ENCODE measurements at places on chromosomes 4 and X.

DNA sequence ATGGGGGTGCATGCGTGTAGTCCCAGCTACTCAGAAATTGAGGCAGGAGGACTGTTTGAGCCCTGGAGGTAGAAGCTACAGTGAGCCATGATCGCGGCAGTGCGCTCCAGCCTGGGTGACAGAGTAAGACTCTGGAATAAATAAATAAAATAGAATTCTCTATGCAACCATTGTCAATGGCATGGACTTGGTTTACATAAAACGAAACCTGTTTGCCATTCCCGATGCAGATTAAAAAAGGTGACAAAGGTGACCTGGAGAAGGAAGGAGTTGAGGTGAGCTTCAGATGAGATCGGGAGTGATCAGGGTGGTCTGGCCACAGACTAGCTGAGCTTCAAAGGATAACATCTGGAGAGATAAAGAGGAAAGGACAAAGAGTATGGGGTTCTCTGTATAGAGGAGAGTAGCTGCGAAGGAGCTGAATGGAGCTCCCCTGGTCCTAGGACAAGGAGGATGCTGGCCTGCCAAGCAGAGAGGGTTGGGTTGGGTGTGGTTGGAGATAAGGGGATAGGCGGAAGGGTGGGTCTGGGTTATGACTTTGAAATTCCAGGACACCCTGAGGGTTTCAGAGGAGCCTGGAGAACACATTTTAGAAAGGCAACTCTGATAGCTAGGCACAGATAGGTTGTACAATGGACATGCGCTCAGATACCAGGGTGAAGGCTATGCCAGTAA lies 98.6 kb downstream of the RBM47 start:
- no peak for DNase-seq

GRCh38 chr4:10832806-10833628 lies 148.4 kb upstream of the CLNK start:
- no peak for DNase-seq

- no peak for DNase-seq
Observed at GRCh38 chr4:55673424-55673823, 37.3 kb upstream of the NMU start.

DNA sequence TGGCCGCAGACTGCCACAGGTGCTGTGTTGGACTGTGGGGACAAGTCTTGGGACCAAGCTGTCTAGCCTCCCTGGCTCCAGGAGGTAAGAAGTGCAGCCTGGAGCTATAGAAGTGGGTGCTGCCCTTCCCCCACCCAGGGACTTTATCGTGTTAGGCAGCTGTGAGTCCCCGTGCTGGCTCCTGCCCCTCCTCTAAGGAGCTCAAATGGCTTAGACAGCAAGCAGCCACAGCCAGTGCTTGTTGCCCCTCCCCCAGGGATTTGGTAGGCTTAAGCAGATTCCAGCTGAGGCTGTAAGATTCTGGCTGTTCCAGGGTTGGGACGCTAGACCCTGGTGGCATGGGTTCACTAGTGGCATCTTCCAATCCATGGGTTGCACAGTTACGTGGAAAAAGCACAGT lies 979.4 kb upstream of the PCDH10 start:
- DNase-seq: no peak

DNA sequence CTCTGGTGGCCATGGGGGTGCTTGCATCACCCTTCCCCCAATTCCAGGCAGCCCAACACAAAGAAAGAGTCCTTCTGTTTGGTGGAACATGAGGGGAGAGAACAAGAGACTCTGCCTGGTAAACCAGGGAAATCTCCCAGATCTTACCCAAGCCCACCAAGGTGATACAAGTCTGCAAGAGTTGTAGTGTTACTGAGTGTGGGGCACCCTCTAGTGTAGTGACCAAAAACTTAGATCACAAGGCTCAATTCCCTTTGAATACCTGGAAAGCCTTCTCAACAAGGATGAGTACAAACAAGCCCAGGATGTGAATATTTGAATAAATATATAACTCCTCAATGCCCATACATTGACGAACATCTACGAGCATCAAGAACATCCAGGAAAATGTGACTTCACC lies 64.7 kb downstream of the IL13RA2 start:
- no peak for DNase-seq

DNA sequence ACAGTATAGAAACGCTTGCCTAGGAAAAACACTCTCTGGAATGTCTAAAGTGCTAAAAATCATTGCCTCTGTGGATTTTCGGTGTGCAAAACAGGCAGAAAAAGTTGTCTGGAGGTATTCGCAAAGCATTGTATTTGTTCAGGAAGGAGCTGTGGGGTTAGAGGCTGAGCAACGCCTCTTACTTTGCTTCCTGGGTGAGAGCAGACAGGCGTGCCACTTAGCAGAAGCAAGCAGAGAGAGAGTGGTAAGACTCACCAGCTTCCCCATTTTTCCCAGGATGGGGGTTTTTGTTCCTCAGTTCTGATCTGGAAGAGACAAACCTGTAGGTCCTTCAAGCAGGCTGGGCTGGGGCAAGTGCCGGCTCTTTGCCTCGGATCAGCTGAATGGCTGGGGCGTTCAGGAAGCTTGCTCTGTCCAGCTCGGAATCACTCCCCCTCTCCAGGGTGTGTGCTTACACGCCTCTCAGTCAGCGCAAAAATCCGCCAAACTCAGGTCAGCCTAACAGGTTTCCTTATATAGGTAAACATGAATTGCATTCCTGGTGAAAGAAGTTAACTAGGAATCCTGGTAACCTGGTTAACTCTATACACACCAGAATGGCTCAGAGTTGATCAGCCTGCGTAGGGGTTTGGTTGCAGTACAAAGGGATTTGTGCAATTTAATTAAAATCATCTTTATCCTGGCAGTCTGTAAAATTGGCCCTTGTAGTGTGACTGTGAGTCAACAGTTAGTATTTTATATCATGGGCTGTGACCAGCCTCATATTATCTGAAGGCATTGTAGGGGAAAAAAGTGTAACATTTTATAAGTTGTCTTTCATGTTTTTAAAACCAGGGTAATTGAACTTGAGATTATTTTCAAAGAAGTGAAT lies 213.1 kb upstream of the MID1 start:
- no peak for DNase-seq

DNA sequence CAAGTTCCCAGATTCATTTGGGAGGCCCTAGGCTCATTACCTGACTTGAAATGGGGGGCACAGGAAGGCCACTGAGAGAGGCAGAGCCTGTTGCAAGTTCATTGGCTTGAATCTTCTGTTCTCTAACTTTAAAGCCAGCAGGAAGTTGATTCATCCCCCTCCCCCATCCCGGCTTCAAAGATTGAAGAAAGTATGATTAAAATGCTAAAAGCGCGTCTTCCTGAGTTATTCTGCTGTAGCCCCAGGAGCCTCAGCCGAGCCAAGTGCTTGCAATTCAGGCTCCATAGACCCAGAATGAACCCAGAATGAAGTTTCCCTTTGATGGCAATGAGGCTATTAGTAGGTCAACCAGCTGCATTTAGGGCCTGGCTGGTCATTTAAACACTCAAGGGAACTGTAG lies 14.7 kb downstream of the CHST7 start:
- no peak for DNase-seq

DNA sequence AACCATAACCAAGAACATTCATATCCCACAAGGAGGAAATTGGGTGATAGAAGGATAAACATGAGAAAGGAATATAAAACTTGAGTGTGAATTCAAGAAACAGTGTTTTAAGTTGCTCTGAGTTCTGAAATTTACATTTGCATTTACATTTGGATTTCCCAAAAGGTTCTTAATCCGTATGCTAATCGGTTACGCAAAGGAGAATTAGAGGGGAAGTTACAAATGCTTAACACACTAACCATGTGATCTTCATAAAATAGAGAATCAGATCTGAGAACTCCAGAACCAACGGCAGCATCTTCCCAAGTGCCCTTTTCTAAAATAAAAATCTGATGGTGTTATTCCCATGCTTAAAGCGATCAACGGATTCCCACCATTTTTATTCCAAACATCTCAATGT lies 48.0 kb downstream of the PROM1 start:
- no peak for DNase-seq

DNA sequence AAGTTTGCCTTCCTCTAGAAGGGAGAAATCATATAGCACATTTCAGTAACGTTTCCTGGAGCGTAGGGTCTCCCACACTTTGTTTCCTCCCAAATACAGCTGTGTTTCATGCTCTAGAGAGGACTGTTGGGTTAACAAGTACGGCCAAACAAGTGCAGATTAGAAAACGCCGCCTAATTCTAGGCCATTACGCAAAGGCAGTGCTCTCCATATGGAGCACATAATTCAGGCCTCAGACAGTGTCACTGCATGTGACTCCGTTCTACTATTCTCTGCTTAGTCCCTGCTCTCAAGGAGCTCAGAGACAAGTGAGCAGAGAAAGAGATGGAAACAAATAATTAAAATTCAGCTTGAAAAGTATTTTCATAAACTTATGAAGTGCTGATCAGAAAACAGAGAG lies 11.6 kb downstream of the ZNF827 start:
- no peak for DNase-seq

- no peak for DNase-seq
Observed at GRCh38 chrX:103754401-103754800, 22.2 kb upstream of the PLP1 start.

- DNase-seq: no peak
Observed at GRCh38 chr4:15577508-15577907, 77.6 kb downstream of the FBXL5 start.

- peak; percentile 82 for DNase-seq
Observed at GRCh38 chr4:78644744-78645330, 93.3 kb downstream of the ANXA3 start.

DNA sequence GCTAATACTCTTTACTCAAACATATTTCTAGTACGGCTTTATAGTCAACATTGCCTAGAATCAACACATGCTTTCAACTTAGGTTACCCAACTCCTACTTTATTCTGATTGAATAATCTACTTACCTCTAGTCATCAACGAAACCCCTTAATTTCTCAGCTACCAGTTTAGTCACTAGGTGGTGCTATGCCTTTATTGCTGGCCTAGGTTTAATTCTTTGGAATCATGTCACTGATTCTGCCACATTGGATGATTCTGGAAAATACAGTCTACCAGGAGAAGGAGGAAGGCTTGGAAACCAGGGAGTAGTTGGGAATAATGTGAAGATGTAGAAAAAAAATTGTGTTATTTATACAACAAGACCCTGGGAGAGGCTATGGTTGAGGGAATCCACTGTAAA lies 167.7 kb downstream of the DCAF12L2 start:
- no peak for DNase-seq

- no peak for DNase-seq
Observed at GRCh38 chrX:20459410-20460350, 193.0 kb upstream of the RPS6KA3 start.

GRCh38 chr4:85005865-85006377 lies 39.4 kb upstream of the WDFY3 start:
- DNase-seq: no peak

- DNase-seq: peak; percentile 90
Observed at GRCh38 chr4:38190717-38191178, 230.6 kb downstream of the PTTG2 start.

- DNase-seq: no peak
Observed at GRCh38 chrX:51837921-51838320, 55.5 kb upstream of the MAGED1 start.

GRCh38 chr4:107444-108429 lies 16.6 kb upstream of the ZNF718 start:
- DNase-seq: no peak

GRCh38 chrX:106246511-106246910 lies 78.4 kb downstream of the PWWP3B start:
- no peak for DNase-seq

GRCh38 chrX:5810636-5811035 lies 418.0 kb downstream of the NLGN4X start:
- no peak for DNase-seq

DNA sequence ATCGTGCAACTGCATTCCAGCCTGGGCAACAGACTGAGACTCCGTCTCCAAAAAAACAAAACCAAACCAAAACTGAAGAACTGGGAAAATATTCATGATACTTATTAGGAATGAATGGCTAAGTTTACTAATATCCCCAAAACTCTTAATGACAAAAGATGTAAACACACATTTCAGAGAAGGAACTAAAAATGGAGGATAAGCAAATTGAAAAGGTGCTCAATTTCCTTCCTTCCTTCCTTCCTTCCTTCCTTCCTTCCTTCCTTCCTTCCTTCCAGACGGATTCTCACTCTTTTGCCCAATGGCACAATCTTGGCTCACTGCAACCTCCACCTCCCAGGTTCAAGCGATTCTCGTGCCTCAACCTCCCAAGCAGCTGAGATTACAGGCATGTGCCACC lies 44.4 kb upstream of the CDKN2AIP start:
- no peak for DNase-seq

DNA sequence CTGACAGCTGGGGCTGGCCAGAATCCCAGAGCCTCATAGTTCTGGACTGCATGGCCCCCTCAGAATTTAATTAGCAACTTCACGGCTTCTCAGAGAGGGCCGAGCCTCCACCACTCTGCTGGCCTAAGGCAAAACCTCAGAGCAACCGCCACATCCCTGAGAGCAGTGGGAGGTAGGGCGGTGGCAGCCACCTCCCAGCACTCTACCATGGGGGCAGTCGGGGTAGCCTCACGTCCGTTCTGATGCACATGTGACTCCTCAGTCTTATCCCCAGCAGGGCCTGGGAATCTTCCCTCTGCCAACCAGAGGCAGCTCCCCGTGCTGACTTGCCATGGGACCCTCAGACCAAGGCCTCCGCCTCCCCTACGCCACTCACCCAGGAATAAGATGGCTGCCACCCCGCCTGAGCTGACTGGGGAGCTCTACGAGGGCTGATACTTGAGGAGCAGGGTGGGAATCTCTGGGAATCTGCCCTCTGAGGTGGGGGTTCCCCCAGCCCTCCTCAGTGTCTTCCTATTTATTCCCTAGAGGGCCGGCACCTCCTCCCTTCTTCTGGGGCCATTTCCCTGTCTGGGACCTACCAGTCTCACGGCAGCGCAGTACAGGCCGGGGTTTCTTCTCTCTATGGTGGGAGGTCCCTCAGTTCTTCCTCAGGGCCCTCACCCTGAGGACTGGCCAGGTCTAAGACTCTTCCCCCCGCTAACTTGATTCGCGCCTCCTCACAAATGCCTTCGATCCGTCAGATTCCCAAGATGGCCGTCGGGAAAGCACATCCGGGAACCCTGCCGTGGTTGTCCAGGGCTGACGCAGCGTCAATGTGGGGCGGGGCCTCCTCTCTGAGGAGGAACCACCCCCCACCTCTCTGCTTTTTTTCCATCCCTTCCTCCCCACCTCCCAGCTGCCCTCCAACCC lies at the start of gene MAGEC2:
Gene MAGEC2 (minus strand): TSS at position 769 of the 912 bp plus-strand sequence. CDS start 1,303 bp downstream, outside the sequence.
- DNase-seq: no peak

DNA sequence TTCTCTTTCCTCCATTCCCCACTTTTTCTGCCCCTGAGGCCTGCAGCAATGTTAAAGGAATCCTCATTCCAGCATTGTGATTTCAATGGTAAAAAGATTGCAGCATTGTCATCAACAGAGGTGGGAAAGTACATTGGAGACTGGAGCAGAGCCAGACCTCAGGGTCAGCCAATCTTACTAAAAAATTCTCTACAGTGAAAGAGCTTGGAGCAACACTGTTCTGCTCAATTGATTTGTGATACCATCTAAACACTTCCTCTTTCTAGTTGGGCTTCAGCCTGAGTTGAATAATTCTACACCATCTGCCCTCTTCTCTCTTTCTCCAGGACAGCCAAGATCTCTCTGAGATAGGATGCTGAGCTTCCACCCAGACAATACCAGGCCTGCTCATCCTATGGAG lies 176.5 kb downstream of the AR start:
- no peak for DNase-seq

GRCh38 chrX:130829526-130830515 lies 73.2 kb downstream of the ENOX2 start:
- no peak for DNase-seq

Measured in ascending aorta (tissue), 2 donors.